ENCODE measurements at places on chromosomes 3 and 15. TPM values are rescaled to one million over a fixed set of nuclear protein-coding genes. Genes with fewer than 3 reads are reported as not detected.

The P2RY1 gene
- 0.51 TPM for total RNA-seq

The ADAMTS17 gene
- total RNA-seq, result under 0.01 TPM

The DUOX1 gene
- total RNA-seq, result not detected

The ZDHHC23 gene
- total RNA-seq, result 10.5 TPM

The CLRN1 gene
- total RNA-seq, result not detected

The EPB42 gene
- not detected for total RNA-seq

The IQCF5 gene
- not detected for total RNA-seq

The SLC28A2 gene
- not detected for total RNA-seq

The ZNF445 gene
- total RNA-seq, result 7.0 TPM

The TMEM207 gene
- total RNA-seq, result not detected

The HAUS2 gene
- total RNA-seq, result 18.1 TPM

The OR5AC2 gene
- not detected for total RNA-seq

The KCNMB3 gene
- 2.1 TPM for total RNA-seq

The HGD gene
- not detected for total RNA-seq

The TLR9 gene
- not detected for total RNA-seq

The GPR160 gene
- total RNA-seq, result 1.8 TPM

The SYNM gene
- total RNA-seq, result 105 TPM

The MOBP gene
- not detected for total RNA-seq

The MCCC1 gene
- 21.5 TPM for total RNA-seq

The CAMP gene
- total RNA-seq, result not detected

The CPN2 gene
- total RNA-seq, result not detected

The TRAT1 gene
- total RNA-seq, result not detected

The DIS3L gene
- 20.9 TPM for total RNA-seq

The PAQR9 gene
- not detected for total RNA-seq

The ZNF774 gene
- total RNA-seq, result 0.64 TPM

The TIMP4 gene
- 0.51 TPM for total RNA-seq

The ABHD14A gene
- 5.3 TPM for total RNA-seq

The ANKRD63 gene
- not detected for total RNA-seq

The RNU5B-1 gene
- total RNA-seq, result not detected

The SIDT1 gene
- not detected for total RNA-seq

The LARP6 gene
- total RNA-seq, result 9.1 TPM

The RASSF1 gene
- total RNA-seq, result 12.6 TPM

The LSAMP gene
- not detected for total RNA-seq

The TRPM1 gene
- under 0.01 TPM for total RNA-seq

The CCPG1 gene
- total RNA-seq, result 38.6 TPM

The GOLGA8M gene
- total RNA-seq, result 0.26 TPM

The SEMA3F gene
- 29.8 TPM for total RNA-seq

The SH2D7 gene
- not detected for total RNA-seq

The GOLGA6L7 gene
- total RNA-seq, result not detected

The SSR3 gene
- 157 TPM for total RNA-seq

The BFSP2 gene
- total RNA-seq, result not detected

The FAN1 gene
- total RNA-seq, result 5.6 TPM

The LYZL4 gene
- not detected for total RNA-seq

The SCAMP5 gene
- total RNA-seq, result 18.1 TPM

The NR2E3 gene
- under 0.01 TPM for total RNA-seq

The PTPRG gene
- 6.7 TPM for total RNA-seq

The ZMYND10 gene
- 0.25 TPM for total RNA-seq

The GUCA1C gene
- total RNA-seq, result not detected

The NEK10 gene
- total RNA-seq, result 1.9 TPM

The GOLGA8K gene
- 0.39 TPM for total RNA-seq

The MYL3 gene
- not detected for total RNA-seq

The CYP11A1 gene
- total RNA-seq, result not detected

The APBA2 gene
- 22.7 TPM for total RNA-seq

The STARD9 gene
- 8.0 TPM for total RNA-seq

The MYRIP gene
- total RNA-seq, result 9.2 TPM

The AHSG gene
- total RNA-seq, result under 0.01 TPM

The HTR3E gene
- total RNA-seq, result not detected

The ATOSA gene
- total RNA-seq, result 43.4 TPM

The NAALADL2 gene
- 0.13 TPM for total RNA-seq

Measured in dermis microvascular lymphatic vessel endothelial cell (primary cell).